MV-4-11 (cell line): ENCODE measurements at places on chromosomes 12 and 14.
A peak's percentile ranks its signal among the peaks of the same experiment; 100 is the strongest.

DNA sequence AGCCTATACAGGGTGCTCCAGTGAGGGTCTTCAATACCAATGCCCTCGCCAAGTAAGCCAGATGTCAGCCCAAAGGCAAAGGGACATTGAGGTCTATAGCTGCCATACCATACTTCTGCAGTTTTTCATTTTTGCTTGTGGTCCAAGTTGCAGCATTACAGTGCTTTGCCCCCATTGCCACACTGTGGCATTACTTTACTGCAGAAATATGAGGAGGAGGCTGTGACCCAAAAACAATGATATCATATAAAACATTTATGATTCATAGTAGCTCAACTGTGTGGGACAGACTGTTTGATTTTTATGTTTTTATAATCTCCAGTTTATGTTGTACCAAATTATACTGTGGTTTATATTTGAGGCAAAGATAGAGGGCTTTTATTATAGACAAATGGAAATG is 64.1 kb downstream of the KIAA0586 start:
- no peak for DNase-seq

DNA sequence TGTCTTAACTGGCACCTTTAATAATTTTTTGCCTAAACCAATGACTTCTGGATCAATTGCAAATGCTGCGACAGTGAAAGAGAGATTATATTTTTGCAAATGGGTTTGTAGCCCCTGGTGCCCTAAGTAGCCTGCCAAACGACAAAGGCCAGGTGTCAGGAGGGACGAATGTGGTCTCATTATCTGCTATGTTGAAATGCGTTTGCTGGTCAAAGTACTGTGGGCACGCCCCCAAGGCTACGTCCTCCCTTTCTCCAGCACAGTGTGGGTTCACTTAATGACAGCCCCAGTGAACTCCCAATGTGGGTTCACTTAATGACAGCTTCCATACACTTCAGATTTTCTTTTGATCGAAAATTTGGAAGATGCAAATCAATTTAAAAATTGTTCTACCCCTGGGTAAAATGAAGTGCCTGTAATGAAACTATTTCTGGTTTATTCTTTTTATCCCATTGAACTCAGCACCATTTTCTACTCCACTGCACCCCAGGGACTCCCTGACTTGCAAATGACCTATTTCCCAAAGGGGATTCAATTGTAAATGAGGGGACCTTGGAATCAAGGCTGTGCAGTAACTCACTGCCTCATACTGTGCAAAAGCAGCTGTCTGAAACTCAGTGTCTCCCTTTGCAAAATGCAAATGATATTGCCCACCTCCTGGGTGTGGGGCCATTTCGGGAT is 1.4 kb downstream of the SERPINA11 start:
- DNase-seq: no peak

- peak; percentile 77 for DNase-seq
Measured at GRCh38 chr12:60752589-60752988, 1156.8 kb downstream of the SLC16A7 start.

GRCh38 chr12:1795221-1795784 is 25.1 kb upstream of the LRTM2 start:
- no peak for DNase-seq

DNA sequence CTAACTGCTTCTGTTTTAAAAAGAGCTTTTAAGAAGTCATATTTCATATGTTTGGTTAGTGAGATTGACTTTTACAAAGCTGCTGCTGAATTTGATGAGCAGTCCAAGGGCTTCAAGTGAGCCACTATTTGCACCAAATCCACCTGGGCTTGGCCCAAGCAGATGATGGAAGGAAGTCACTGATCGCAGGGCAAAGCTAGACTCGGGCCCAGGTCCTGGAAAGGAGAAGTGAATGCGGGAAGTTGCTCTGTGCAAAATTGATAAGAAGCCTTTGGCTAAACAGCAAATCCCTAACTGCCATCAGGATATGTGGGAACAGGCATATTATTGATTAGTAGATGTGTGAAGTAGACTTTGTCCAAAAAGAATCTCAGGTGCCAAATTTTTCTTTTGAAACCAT is 30.5 kb downstream of the PLXNC1 start:
- peak; percentile 66 for DNase-seq

- DNase-seq: no peak
Measured at GRCh38 chr14:32256576-32256975, 53.5 kb upstream of the RNU6-8 start.

DNA sequence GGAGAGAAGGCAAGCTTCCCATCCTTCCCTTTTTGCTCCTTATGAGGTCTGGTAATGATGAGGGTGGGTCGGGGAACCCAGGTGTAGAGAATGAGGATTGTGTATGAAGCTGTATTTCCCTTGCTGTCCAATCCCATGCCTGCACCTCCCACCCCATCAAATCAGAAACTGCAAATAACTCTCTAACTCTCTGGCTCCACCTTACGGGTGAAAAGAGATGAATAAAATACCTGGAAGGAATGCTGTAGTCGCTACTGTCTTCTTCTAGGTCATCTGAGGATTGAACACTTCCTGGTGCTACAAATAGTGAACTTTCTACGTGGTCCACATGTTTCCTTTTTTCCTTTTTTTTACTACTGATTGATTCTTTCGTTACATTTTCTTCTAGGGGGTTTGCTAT is 38.9 kb upstream of the DICER1 start:
- DNase-seq: peak; percentile 18

GRCh38 chr12:4789776-4790175 is 69.6 kb downstream of the GALNT8 start:
- DNase-seq: no peak

- no peak for DNase-seq
Measured at GRCh38 chr12:77742631-77743030, 88.1 kb upstream of the NAV3 start.

GRCh38 chr14:50740856-50741255 is 72.8 kb upstream of the SAV1 start:
- DNase-seq: no peak

DNA sequence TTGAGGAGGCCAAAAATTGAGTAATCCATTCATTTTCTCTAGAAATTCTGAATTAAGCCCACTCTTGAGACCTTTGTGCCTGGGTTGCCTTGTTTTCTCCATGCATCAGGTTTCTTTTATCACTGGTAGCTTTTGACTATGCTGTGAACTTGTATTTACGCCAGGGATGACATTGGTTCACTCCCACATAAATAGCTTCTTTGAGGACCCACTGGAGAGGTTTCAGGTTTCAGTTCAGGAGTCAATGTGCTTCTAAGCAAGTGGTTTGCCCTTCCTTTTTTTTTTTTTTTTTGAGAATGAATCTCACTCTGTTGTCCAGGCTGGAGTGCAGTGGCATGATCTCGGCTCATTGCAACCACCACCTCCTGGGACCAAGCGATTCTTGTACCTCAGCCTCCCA is 10.2 kb upstream of the SLC17A8 start:
- DNase-seq: no peak

GRCh38 chr14:38212111-38212510 is 4.4 kb downstream of the SSTR1 start:
- DNase-seq: no peak

DNA sequence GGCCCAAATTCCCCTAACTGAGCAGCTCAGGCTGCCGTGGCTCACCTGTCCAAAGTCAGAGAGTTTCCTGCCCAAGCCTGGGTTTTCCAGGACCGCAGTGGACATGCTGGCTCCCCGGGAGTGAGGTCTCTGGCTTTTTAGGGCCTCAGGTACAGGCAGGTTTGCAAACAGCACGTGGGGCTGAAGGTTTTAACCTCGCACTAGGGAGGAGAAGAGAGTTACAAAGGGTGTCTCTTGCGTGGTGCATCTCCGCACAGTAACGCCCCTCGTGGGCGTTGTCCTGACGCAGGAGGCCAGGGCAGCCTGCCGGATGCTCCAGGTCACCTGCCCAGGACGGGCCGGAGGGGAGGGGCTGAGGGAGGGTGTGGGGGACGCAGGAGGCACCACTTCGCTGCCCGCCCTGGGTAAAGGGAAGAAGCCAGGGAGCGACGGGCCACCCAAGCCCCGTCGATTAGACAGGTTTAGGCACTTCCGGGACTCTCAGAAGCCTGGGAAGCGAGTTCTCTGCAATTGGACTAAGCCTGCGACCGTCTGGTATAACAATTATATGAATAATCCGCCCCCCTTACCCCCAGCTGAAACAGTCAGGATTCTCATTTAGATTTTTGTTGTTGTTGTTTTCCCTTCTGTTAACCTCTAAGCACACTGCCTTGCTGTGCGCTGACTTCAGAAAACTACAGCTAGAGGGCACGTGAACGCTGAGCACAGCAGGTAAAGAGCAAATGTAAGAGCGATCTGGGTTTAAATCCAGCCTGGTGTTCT is at the start of gene PAH:
Gene PAH (minus strand): TSS at position 219 of the 762 bp plus-strand sequence. CDS start 114 bp downstream, at position 105.
- DNase-seq: no peak

- no peak for DNase-seq
Measured at GRCh38 chr14:80364274-80364673, 153.0 kb upstream of the DIO2 start.

DNA sequence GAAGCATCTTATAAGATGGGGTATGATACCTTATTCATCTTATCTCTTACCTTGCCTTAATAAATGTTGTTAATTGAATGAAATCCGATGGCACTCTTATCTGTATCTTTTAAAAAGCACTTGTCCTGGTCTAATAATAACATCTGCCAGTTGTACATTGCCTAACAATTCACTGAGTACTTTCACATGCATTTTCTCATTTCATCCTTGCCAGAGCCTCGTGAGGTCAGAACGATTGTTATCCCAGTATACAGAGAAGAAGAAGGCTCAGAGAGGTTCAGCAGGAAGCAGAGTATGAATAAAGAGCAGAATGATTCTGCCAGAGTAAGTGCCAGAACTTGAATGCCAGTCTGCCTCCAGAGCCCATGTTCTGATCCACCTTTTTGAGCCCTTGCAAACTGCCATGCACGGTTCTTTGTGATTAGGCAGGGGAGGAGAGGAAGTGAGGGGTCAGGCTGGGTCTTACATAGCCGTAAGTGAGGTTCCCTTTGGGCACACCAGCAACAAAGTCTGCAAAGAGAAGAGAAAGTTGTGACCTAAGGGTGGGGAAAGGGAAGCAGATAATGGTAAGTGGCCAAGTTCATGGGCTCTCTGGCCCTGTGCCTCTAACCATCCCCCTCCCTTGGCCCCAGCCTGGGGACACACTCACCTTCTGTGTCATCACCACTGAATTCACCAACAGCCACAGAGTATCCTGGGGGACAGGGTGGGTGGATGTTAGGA is 11.7 kb downstream of the ITGA5 start:
- DNase-seq: peak; percentile 91

- no peak for DNase-seq
Measured at GRCh38 chr14:45133683-45134050, 614 bp downstream of the FKBP3 start.

GRCh38 chr12:67977668-67978067 is 11.6 kb upstream of the IFNG-AS1 start:
- no peak for DNase-seq

GRCh38 chr14:80358112-80358511 is 146.8 kb upstream of the DIO2 start:
- no peak for DNase-seq

- DNase-seq: no peak
Measured at GRCh38 chr12:118061011-118061872, at the start of gene WSB2. TSS of gene WSB2 (minus strand) at chr12:118061179. CDS start at chr12:118061048, 131 bp downstream.

- DNase-seq: peak; percentile 48
Measured at GRCh38 chr14:64707661-64708060, 3.4 kb downstream of the PLEKHG3 start.

DNA sequence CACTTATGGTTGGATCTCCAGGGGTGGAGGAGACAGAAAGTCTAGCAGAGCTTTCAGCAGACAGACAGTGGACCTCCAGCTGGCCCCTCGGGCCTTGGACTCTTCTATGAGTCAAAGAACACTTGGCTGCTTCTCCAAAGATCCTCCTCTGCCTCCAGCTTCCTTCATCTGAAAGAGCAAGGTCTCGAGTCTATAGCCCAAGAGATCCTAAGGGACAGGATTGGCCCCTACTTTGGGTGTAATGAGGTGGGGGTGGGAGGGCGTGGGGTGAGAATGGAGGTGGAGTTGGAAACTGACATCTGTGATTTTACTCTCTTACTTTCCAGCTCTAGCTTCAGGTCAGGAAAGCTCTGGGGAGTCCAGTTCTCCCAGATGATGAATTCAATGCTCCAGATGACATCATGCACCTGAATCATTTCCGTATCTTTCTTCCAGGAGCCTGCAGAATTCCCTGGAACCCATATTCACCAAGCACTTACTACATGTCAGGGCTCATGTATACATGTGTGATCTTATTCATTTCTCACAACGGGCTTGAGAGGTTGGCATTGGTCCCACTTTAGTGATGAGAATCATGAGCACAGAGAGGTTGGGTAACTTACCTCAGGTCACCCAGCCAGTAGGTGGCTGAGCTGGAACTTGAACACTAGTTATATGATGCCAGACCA is 10.2 kb upstream of the PGF start:
- DNase-seq: no peak

GRCh38 chr12:11576104-11576503 is 73.4 kb upstream of the ETV6 start:
- DNase-seq: peak; percentile 29

- DNase-seq: no peak
Measured at GRCh38 chr14:70080076-70080475, 108.7 kb downstream of the SLC8A3 start.

GRCh38 chr14:31219169-31219568 is 11.6 kb upstream of the HECTD1 start:
- no peak for DNase-seq

DNA sequence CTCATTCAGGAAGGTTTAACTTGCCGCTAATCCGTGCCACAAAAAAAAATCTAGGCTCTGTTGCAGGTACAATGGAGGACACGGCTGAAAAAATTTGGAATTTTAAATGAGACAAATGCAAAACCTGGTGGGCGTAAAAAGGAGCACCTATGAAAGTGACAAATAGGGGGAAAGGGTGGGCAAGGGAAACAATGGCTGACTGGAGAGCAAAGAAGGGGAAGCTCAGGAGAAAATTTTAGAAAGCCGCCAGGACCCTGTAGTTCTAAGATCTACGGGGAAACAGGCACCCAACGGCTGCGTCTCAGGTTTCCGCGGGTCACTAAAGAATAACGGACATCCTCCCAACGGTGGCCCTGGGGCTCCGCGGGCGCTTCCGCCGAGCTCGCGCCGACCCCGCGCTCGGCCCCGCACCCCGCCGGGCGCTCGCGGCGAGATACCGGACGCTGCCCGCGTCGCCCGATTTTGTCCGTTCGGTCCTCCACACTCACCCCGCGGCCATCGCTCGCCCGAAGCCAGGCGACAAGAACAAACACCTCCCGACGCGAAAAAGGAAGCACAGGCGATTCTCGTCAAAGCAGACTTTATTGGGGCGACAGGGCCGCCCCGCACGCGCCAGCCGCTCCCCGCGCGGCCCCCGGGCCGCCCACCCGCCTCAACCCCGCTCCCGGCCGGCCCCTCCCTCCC is 1.1 kb upstream of the YY1 start:
- peak; percentile 41 for DNase-seq

GRCh38 chr12:90460681-90461080 is 494.3 kb downstream of the CCER1 start:
- no peak for DNase-seq
